ENCODE measurements at places on chromosomes 4 and X. TPM values are rescaled to one million over a fixed set of nuclear protein-coding genes. Genes with fewer than 3 reads are reported as not detected.

The PABPC4L gene
- 2.2 TPM for total RNA-seq

The USP17L19 gene
- not detected for total RNA-seq

The SSX1 gene
- not detected for total RNA-seq

The TENM3 gene
- total RNA-seq, result 6.3 TPM

All from fibroblast of the aortic adventitia (primary cell).